Type B pancreatic cell (in vitro differentiated cells): ENCODE measurements at places on chromosomes 2 and 18. TPM values are rescaled to one million over a fixed set of nuclear protein-coding genes. Genes with fewer than 3 reads are reported as not detected.
A peak's percentile ranks its signal among the peaks of the same experiment; 100 is the strongest.

DNA sequence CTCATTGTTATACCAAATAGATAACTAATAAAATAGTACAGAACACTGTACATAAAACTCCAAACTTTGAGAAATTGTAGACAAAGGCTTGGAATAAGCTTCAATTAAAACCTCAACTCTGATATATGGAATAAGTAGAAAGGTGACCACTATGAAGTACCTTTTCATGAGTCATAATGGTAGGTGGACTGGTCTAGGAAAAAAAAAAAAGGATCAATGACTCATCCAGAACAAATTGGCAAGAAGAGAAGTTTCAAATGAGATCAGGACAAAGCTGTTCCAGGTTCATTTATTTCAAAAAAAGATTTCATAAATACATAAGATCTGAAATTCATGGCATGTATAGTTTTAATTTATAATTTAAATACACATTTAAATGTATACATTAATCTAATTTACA is 769.7 kb downstream of the SUCLG1 start:
- no peak for DNase-seq
- no peak overlapping the region for H3K27ac ChIP-seq
- no peaks in the 10 kb centered on the region for H3K4me1 ChIP-seq
- H3K4me3 ChIP-seq: no peak overlapping the region
- H3K36me3 ChIP-seq: no peaks in the 10 kb centered on the region
- no peaks in the 10 kb centered on the region for H3K27me3 ChIP-seq

DNA sequence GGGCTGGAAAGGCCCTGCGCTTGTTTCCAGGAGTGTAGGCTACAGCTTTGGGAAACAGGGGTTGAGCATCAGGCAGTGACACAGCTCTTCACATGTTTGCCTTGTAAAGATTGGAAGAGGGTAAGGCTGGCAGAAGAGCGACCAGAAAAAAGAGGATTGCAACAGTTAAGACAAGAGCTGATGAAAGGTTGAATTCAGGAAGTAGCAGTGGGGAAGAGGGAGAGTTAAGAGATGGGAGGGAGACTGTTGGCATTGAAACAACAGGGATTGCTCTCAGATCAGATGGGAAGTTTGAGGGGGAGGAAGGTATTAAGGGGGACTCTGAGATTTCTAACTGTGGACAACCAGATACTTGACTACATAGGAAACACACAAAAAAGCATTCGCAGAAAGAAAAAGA is 96.9 kb downstream of the CTAGE1 start:
- no peak overlapping the region for H3K27ac ChIP-seq
- H3K4me3 ChIP-seq: no peak overlapping the region
- no peak for DNase-seq

DNA sequence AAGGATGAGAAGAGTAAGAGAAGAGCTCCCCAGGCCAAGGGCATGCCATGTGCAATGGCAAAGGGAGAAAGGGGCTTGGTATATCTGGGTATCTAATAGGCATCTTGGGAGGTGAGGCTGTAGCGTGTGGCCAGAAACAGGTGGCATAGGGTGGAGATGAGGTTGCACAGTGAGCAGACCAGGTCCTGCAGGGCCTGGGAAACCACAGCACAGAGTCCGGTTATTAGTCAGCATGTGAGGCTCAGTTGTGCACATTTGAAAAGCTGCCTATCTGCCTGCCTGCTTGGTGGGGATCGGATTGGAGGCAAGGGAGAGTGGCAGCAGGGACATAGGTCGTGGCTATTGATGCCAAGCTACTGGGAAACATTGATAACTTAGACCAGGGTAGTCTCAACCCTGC is 190.6 kb downstream of the TPGS2 start:
- H3K36me3 ChIP-seq: no peaks in the 10 kb centered on the region
- DNase-seq: no peak
- no peak overlapping the region for H3K27ac ChIP-seq

DNA sequence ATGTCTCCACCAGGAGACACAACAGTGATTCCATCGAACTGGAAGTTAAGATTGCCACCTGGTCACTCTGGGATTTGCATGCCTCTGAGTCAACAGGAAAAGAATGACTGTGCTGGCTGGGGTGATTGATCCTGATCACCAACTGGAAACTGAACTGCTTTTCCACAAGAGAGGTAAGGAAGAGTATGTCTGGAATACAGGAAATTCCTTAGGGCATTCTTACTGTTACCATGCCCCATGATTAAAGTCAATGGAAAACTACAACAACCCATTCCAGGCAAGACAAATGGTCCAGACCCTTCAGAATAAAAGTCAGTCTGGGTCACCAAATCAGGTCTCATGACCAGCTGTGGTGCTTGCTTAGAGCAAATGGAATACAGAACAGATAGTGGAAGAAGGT is 12.0 kb upstream of the DDX1 start:
- no peaks in the 10 kb centered on the region for H3K36me3 ChIP-seq
- no peak for DNase-seq

- peaks cover 2% of the 10 kb centered on the region for H3K27me3 ChIP-seq
- no peaks in the 10 kb centered on the region for H3K4me1 ChIP-seq
- no peaks in the 10 kb centered on the region for H3K36me3 ChIP-seq
- no peak overlapping the region for H3K4me3 ChIP-seq
- DNase-seq: no peak
These were observed 7.5 kb downstream of the ABCG8 start for GRCh38 chr2:43846140-43846793.

DNA sequence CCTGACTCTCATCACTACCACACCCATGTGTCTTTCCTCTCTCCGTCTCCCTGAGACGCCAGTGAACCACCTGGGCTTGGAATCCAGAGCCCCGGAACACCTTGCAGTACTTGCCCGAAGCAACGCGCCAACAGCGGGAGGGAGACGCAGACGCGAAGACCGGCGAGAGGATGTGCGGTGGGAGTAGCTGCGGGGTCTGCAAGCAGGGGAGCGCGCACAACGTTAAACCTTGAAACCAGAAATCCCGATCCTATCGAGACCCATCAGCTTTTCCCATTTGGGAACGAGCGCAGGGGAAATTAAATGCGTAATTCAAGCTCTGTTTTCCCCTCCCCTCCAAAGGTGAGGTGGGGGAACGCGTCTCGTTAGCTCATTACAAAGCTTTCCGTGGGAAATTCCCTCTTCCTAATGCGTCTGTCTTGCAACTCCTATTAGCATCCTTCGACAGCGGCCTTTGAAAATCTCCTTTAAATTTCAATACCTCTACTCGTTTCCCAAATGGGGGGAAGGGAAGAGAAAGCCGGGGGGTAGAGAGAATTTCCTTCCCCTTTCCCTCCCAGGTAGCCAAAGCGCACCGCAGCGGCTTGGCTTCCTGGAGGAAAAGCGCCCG is 421 bp upstream of the CNTNAP5 start:
- peaks cover 20% of the 10 kb centered on the region for H3K4me1 ChIP-seq
- H3K36me3 ChIP-seq: no peaks in the 10 kb centered on the region
- H3K27me3 ChIP-seq: peaks cover 59% of the 10 kb centered on the region
- H3K27ac ChIP-seq: no peak overlapping the region
- DNase-seq: no peak
- H3K4me3 ChIP-seq: peak overlapping the region; percentile 89

GRCh38 chr2:177921726-177922125 is 150.9 kb downstream of the PDE11A start:
- H3K36me3 ChIP-seq: no peaks in the 10 kb centered on the region
- no peak for DNase-seq
- no peak overlapping the region for H3K27ac ChIP-seq
- no peaks in the 10 kb centered on the region for H3K4me1 ChIP-seq
- H3K27me3 ChIP-seq: no peaks in the 10 kb centered on the region

Gene PDE11A
- 0.67 and 2.0 TPM in 2 replicates for total RNA-seq

Gene SESTD1
- 43.4 and 75.9 TPM in 2 replicates for total RNA-seq

Gene TEX44
- not detected in 2 replicates for total RNA-seq

Gene UGT1A8
- 0.17 TPM in 1 of 2 replicates, not detected in the other for total RNA-seq

Gene TPO
- 0.31 TPM in 1 of 2 replicates, not detected in the other for total RNA-seq

Gene MROH2A
- not detected in 2 replicates for total RNA-seq

Gene NFE2L2
- total RNA-seq: 74.7 and 95.0 TPM in 2 replicates

Gene SKOR2
- 0.81 and 0.87 TPM in 2 replicates for total RNA-seq

Gene OR6B2
- not detected in 2 replicates for total RNA-seq

Gene NMUR1
- total RNA-seq: 0.10 TPM in 2 replicates
